ENCODE measurements at places on chromosomes 12 and 14.

- DNase-seq = no peak
Measured at GRCh38 chr12:50786498-50787231, 22.8 kb downstream of the ATF1 start.

DNA sequence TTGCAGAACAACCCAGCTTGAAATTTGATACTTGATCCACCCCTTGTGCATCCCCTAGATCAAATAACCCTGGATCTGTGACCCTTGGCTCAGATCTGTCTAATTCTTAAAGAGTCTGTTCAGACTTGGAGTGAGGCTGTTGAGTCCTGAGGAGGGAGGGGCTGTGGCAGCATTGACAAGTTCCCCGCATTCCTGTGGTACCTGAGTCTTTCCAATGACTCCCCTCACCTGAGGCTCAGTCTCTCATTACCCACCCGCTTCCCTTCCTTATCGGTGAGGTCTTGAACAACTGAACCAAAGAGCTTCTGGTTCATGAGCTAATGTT is 16.1 kb upstream of the HDAC7 start:
- no peak for DNase-seq

GRCh38 chr14:68701001-68701741 is 91.7 kb downstream of the ZFP36L1 start:
- no peak for DNase-seq

DNA sequence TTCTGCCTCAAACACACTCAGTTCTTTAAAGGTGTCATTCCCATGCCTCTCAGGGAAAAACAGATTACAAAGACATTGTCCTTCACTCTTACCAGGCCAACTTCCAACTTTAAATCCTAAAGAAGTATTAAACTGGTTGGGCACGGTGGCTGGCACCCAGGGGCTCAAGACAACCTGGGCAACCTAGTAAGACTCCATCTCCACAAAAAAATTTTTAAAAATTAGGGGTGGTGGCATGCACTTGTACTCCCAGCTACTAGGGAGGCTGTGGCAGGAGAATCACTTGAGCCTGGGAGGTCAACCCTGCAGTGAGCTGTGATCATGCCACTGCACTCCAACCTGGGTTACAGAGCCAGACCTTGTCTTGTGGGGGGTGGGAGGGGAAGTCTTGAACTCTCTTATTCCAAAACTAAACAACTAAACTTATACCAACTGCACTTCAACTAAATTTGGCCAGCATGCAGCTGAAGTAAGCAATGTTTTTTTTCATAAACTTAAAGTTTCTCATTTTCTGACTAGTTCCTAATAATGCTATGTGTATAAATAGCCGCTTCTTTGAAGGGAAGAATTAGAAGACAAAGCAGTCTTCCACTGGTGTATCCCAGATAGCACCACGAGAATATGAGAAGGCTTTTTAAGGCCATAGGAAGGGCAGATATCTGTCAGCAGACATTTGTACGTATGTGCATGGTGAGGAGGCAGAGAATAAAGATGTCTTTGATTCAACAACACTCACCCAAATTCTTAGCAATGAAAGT is 2.4 kb downstream of the SLC11A2 start:
- no peak for DNase-seq

DNA sequence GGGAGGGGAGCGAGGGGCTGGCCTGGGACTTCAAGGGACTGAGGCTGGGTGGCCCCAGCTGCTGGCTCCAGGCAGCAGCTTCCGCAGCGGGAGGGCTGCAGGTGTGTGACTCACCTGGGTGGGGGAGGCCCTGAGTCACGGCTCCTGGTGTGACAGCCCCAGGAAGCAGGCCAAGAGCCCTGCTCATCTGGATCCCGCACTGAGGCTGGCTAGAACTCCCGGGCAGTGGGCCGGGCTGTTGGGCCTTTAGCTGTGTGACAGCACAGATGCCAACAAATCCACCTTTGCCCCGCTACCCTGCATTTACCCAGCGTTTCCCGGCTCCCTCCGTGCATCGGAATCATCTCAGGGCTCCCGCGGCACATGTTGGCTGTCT is 180.0 kb upstream of the PRMT8 start:
- DNase-seq = no peak

DNA sequence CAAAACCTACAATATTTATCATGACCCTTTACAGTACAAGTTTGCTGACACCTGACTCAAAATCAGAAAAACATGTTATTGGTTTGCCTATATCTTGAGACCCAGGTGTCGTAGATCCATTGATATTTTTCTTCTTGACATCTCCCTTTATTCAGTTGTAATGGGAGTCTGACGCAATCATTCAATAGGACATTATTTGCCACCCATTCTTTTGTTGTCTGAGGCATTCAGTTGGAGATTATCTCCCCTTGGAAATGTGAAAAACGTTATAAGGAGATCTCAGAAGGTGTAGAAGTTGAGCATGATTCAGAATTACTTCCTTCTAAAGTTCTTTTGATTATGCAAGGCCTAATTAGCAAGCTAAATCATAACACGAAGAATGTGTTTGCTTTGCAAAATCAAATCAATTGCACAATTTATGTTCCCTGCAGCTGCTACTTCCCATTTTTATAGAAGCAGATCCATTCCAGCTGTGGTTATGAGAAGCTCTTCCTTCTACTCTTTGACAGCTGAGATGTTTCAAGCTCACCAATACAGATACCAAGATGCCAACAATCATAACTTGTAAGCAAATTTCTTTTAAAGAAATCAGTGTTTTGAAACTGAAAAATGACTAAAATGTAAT is 228.2 kb upstream of the SYT1 start:
- DNase-seq = no peak

GRCh38 chr12:121750507-121750955 is 38.0 kb downstream of the TMEM120B start:
- no peak for DNase-seq

GRCh38 chr12:9948606-9949296 is 16.6 kb upstream of the CLEC2A start:
- no peak for DNase-seq

GRCh38 chr12:69834147-69834546 is 9.1 kb downstream of the MYRFL start:
- DNase-seq = no peak

DNA sequence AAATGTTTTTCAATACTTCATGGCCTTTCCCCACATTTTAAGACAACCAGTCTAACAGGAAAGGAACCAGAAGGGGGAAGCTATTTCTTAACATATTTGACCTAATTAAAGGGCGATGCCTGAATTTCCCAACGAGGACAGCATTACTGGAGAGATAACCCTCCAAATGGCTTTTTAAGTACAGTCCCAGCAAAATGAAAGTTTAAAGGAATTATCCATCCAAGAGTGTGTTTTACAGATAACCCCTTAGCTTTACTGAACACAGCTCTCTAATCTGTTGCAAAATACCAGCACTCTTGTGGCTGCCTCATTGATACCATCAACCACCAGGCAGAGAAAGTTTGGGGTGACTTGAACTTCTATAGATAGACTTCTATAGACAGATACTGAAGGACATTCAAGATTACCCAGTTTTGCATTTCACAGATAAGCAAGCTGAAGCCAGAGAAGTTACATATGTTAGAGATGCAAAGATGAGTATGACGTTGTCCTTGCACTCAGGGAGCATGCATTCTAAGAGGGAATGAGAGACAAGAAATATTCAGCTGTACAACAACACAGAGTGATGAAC is 41.3 kb upstream of the DUSP6 start:
- no peak for DNase-seq

DNA sequence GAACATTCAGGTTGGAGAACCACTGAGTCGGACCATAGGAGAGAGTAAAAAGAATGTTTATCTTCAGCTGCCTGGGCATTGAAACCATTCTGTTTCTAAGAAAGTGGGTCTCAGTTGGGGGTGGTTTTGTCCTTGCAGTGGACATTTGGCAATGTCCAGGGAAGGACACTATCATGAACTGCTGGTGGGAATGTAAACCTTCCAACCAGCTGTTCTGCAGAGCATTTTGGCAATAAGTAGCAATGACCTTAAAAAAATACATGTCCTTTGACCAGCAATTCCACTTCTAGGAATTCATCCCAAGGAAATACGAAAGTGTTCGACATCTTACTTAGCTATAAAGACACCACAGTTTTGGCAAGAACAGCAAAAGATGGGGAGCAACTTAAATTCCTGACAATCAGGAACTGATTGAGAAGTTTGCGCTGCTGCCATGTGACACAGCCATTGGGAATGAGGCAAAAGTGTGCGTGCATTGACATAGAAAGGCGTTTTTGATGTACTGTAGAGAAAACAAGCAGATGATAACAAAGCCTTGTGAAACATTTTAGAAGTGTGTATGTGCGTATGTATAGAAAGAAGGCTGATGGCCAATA is 82.9 kb upstream of the MAP1LC3B2 start:
- no peak for DNase-seq

DNA sequence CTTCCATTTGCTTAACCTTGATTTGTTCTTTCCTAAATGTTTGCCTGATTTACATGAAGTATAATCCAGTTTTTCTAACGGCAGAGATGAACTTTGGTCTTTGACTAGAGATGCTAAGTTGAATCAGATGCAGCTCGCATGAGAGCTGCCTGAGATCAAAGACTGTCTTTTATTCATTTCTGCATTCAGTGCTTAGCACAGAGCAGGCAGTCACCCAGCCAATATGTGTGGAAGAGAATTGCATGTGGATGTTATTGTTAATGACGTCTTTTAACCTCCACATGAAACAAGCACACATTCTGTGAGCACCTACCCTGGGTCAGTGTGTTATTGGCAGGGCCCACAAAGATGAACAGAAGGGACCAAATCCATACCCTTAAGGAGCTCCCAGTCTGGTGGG is 99.2 kb downstream of the SLC5A8 start:
- no peak for DNase-seq

DNA sequence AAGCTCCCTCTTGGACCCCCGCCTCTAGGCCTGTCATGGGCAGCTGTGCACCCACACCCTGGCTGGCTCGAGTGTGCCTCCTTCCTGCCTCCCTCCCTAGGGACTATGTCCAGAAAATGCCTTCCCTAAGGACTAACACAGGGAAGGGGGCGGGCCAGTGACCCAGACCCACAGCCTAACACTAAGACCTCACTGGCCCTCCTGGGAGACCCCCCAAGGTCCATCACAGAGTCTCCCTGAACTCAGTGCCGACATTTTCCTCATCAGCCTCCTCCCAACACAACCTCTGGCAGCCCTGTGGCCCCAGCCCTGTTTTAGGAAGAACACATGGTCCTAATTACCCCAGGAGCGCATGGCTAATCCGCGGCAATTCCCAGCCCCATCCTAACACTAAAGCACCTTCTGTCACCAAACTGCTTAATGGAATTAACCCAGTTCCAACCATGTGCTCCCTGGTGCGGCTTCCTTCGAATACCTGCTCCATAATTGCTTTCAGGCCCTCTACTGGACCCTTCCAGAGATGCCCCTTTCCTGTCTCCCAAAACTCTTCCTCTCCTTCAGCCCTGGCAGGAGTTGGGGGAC is 5.6 kb downstream of the MSI1 start:
- DNase-seq = no peak

DNA sequence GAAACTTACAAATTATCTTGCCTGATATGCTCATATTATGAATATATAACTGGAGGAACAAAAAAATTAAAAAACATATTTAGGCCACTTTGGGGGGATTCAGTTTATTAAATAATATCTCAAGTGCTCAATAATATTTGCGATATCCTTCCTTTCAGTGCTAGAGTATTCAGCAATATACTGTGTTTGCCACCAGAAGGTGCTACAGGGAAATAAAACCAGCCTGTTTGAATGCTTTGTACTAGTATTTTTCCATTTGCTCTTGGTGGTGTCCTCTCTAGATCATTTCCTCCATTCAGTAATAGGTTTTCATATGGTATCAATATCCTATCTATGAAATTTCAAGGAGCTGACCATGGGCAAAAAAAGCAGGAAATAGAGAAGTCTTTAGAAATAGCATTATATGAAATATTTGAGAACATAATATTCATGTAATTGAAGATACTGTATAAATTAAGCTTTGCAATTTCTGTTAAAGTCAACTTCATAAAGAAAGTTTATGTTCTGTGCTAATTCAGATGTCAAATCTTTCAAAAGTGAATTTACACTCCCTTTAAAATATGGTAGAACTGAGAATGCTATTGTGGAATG is 106.2 kb upstream of the NAV3 start:
- no peak for DNase-seq

- DNase-seq = no peak
Measured at GRCh38 chr14:104161602-104162367, 23.4 kb downstream of the KIF26A start.

- DNase-seq = no peak
Measured at GRCh38 chr12:75996861-75997447, 34.6 kb downstream of the PHLDA1 start.

DNA sequence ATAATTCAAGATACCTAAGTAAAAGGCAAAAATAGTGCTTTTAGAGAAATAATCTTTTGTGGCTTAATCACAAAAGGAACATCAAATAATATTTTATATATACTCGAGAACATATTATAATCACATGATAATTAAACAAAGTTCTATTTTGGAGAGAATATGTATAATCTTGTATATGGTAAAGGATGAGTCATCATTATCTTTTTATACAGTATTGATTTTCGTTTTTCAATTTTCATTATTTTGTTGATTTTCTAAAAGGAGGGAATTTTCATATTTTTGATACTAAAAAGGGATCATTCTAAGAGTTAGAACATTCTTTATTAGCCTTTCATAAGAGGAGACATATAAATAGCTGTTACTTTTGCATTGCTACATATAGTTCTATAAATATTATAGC is 77.3 kb upstream of the TTC7B start:
- no peak for DNase-seq

DNA sequence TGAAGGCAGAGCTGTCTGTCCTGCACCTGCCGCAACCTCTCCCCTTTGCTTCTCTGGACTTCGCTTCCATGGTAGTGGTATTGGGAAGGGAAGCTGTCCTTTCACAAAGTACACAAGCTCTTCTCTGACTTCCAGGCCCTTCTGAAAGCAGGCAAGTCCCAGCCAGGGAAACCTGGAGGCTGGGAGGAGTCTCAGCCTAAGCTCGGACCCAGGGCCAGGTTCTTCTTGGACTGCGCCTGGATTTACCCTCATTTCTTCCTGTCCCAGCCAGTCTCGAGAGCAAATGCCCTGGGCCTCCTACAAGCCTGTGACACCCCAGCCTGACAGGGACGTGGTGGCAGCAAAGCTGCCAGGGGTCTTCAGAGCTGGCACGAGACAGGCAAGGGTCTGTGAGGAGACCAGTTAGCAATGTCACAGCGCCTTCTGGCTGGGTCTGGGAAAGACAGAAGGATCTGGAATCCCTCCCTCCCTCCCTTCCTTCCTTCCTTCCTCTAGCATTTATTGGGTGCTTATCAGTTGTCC is 22.4 kb downstream of the ISCA2 start:
- no peak for DNase-seq

GRCh38 chr12:92504594-92504981 is 198.2 kb upstream of the PLEKHG7 start:
- DNase-seq = no peak

- DNase-seq = no peak
Measured at GRCh38 chr12:93763746-93764147, 86.6 kb downstream of the CRADD start.
